Colonic mucosa (tissue), 4 donors: ENCODE measurements at places on chromosomes 11 and 22. TPM values are rescaled to one million over a fixed set of nuclear protein-coding genes. Genes with fewer than 3 reads are reported as not detected.

The POTEH gene
- total RNA-seq = not detected

- no peaks in the 10 kb centered on the region for H3K27me3 ChIP-seq
- DNase-seq = no peak
- no peak overlapping the region for H3K27ac ChIP-seq
- H3K4me3 ChIP-seq = no peak overlapping the region
- no peaks in the 10 kb centered on the region for H3K36me3 ChIP-seq
Measured at GRCh38 chr11:128823753-128824152, 43.3 kb downstream of the KCNJ1 start.

The MS4A15 gene
- total RNA-seq = not detected

DNA sequence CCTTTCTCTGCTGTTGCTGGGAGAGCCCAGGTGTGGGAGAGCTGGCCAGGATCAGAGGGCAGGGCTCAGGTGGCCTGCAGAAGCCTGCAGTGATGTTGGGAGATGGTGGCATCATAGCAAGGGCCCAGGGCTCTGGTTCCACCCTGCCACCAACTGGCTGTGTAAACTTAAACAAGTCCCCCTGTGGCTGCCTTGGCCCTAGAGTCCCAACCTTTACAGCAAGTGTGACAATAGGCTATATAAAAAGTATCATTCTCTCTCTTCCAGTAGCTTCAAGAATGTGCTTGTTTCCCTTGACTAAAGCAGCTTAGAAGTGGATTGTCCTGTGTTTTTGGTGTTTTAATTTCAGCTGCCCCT, 201.8 kb upstream of the E2F8 start:
- no peak for DNase-seq
- H3K4me1 ChIP-seq = no peaks in the 10 kb centered on the region
- no peak overlapping the region for H3K27ac ChIP-seq

- no peak for DNase-seq
- no peak overlapping the region for H3K27ac ChIP-seq
- peaks cover 41% of the 10 kb centered on the region for H3K27me3 ChIP-seq
- no peaks in the 10 kb centered on the region for H3K36me3 ChIP-seq
- H3K4me1 ChIP-seq = no peaks in the 10 kb centered on the region
Measured at GRCh38 chr11:120512739-120513435, 1.3 kb downstream of the GRIK4 start.

- no peaks in the 10 kb centered on the region for H3K36me3 ChIP-seq
- H3K27me3 ChIP-seq = no peaks in the 10 kb centered on the region
- no peaks in the 10 kb centered on the region for H3K4me1 ChIP-seq
- DNase-seq = no peak
- H3K27ac ChIP-seq = no peak overlapping the region
Measured at GRCh38 chr11:33630936-33631748, 69.5 kb downstream of the C11orf91 start.

The SYCE3 gene
- total RNA-seq = not detected

DNA sequence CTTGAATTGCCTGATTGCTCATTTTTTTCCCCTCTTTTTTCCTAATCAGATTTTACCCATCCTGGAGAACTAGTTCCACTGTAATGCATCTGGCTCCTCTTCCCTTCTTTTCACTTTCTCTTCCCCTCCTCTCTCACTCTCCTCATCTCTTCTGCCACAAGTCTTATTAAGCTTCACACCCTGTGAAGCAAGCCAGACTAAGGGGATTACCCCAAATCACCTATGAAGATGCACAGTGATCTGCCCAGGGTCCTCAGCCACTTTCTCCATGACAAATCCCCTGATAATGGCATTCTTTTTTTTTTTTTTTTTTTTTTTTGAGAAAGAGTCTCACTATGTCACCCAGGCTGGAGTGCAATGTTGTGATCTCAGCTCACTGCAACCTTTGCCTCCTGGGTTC, 11.2 kb downstream of the UBASH3B start:
- no peaks in the 10 kb centered on the region for H3K36me3 ChIP-seq
- H3K4me3 ChIP-seq = no peak overlapping the region
- no peak for DNase-seq
- no peaks in the 10 kb centered on the region for H3K27me3 ChIP-seq

GRCh38 chr22:43381693-43382092, 30.1 kb upstream of the MPPED1 start:
- H3K4me3 ChIP-seq = no peak overlapping the region
- H3K27ac ChIP-seq = no peak overlapping the region
- no peak for DNase-seq
- no peaks in the 10 kb centered on the region for H3K4me1 ChIP-seq

- H3K27ac ChIP-seq = no peak overlapping the region
- DNase-seq = no peak
- H3K27me3 ChIP-seq = no peaks in the 10 kb centered on the region
- no peaks in the 10 kb centered on the region for H3K36me3 ChIP-seq
- H3K4me1 ChIP-seq = no peaks in the 10 kb centered on the region
Measured at GRCh38 chr22:44383652-44384562, 71.2 kb upstream of the SHISAL1 start.

The GPR83 gene
- total RNA-seq = not detected

- H3K4me1 ChIP-seq = no peaks in the 10 kb centered on the region
- DNase-seq = no peak
- no peaks in the 10 kb centered on the region for H3K27me3 ChIP-seq
Measured at GRCh38 chr11:101336155-101336554, 206.5 kb upstream of the PGR start.

DNA sequence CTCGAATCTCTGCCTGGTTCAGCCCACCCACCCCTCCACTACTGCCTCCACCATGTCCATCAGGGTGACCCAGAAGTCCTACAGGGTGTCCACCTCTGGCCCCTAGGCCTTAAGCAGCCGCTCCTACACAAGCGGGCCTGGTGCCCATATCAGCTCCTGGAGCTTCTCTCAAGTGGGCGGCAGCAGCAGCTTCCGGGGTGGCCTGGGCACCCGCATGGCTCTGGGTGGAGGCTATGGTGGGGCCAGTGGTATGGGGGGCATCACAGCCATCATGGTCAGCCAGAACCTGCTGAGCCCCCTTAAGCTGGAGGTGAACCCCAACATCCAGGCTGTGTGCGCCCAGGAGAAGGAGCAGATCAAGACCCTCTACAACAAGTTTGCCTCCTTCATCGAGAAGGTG, 3.0 kb upstream of the SCUBE2 start:
- peaks cover 7% of the 10 kb centered on the region for H3K4me1 ChIP-seq
- no peaks in the 10 kb centered on the region for H3K27me3 ChIP-seq
- H3K36me3 ChIP-seq = no peaks in the 10 kb centered on the region
- DNase-seq = no peak

DNA sequence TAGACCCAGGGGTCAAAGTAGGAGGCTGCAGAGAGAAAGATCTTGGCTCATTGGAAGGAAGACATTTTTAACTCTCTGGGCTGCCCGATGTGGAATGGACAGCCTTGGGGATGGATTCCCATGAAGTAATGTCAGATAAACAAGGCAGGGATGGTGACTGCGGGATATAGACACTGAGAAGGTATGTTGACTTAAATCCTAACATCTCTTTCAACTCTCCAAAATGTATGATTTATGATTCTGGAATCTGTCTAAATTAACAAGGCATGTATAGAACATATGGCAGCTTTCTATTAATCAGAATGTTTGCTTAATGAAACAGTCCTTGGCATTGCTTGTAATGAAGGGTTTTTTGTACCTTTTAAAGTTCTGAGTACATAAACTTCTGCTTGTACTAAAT, 56.1 kb upstream of the VSTM5 start:
- no peak overlapping the region for H3K27ac ChIP-seq
- DNase-seq = no peak
- no peaks in the 10 kb centered on the region for H3K4me1 ChIP-seq
- H3K36me3 ChIP-seq = no peaks in the 10 kb centered on the region

The CASP5 gene
- total RNA-seq = 25.7 TPM

The MIAT gene
- 1.8 TPM for total RNA-seq

DNA sequence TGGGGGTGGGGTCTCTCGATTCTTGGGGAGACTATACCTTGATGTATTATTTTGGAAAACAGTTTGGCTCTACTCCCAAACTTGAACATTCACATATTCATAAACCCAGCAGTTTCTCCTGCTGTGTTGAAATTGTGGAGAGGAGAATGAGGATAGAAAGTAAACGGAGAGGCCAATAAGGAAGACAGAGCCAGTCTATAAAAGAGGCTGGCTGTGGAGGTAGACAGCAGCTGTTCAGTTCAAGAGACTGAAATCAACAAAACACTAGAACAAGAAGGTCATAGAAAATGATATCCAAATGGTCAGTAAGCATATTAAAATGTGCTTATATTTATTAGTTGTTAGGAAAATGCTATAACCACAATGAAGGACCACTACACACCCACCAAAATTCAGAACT, 1.9 kb upstream of the MOGAT2 start:
- no peak overlapping the region for H3K4me3 ChIP-seq
- peak overlapping the region; percentile 93 for H3K27ac ChIP-seq
- H3K27me3 ChIP-seq = no peaks in the 10 kb centered on the region

- no peak for DNase-seq
- H3K4me3 ChIP-seq = no peak overlapping the region
- H3K36me3 ChIP-seq = no peaks in the 10 kb centered on the region
- H3K27me3 ChIP-seq = no peaks in the 10 kb centered on the region
Measured at GRCh38 chr11:76279038-76279437, 72.7 kb upstream of the WNT11 start.

The ZNF214 gene
- total RNA-seq = 2.6 TPM

GRCh38 chr22:48318575-48319320, 1508.9 kb downstream of the BRD1 start:
- no peak overlapping the region for H3K27ac ChIP-seq
- DNase-seq = no peak
- no peaks in the 10 kb centered on the region for H3K27me3 ChIP-seq
- H3K36me3 ChIP-seq = no peaks in the 10 kb centered on the region

- H3K27me3 ChIP-seq = no peaks in the 10 kb centered on the region
- peaks cover 14% of the 10 kb centered on the region for H3K4me1 ChIP-seq
- H3K36me3 ChIP-seq = peaks cover 29% of the 10 kb centered on the region
- H3K4me3 ChIP-seq = no peak overlapping the region
Measured at GRCh38 chr11:65205602-65205967, 23.9 kb downstream of the CAPN1 start.

GRCh38 chr11:14065141-14065540, 102.6 kb downstream of the SPON1 start:
- no peak overlapping the region for H3K27ac ChIP-seq
- peak; percentile 54 for DNase-seq
- H3K4me3 ChIP-seq = no peak overlapping the region

- no peaks in the 10 kb centered on the region for H3K4me1 ChIP-seq
- no peak overlapping the region for H3K4me3 ChIP-seq
- no peaks in the 10 kb centered on the region for H3K36me3 ChIP-seq
- no peak for DNase-seq
Measured at GRCh38 chr22:25377699-25378098, 158.3 kb downstream of the CRYBB2 start.

GRCh38 chr22:44505796-44506354, 7.8 kb upstream of the RTL6 start:
- no peaks in the 10 kb centered on the region for H3K27me3 ChIP-seq
- DNase-seq = peak; percentile 15
- no peaks in the 10 kb centered on the region for H3K36me3 ChIP-seq
- no peak overlapping the region for H3K4me3 ChIP-seq

DNA sequence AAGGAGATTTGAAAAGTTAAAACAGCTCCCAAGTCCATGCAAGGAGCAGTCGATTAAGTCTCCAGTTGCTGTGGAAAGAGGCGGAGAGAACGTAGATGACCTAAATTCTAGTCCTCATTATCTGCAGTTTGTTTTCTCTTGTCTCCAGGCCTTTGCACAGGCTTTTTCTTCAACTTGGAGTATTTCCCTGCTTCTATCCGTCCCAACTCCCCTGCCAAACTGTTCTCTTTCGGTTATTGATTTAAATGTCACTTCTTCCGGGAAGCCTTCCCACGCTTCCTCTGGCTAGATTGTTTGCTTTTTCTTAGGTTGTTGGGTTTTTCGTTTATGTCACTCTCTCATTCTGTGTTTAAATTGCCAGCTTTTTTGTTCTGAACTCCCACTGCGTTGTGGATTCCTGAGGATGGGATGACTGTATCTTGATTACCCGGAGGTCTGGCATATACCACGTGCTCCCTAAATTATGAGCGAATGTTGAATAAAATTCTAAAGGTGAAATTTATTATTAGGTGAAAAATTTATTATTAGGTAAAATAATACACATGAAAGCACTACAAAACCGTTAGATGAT, 463 bp downstream of the TMEM126B start:
- H3K4me3 ChIP-seq = peak overlapping the region; percentile 58
- peak; percentile 32 for DNase-seq
- H3K36me3 ChIP-seq = no peaks in the 10 kb centered on the region
- H3K4me1 ChIP-seq = peaks cover 6% of the 10 kb centered on the region
